ENCODE measurements at places on chromosomes 2 and 18. TPM values are rescaled to one million over a fixed set of nuclear protein-coding genes. Genes with fewer than 3 reads are reported as not detected.

DSEL gene
- total RNA-seq, result 17.1 TPM

IL18RAP gene
- total RNA-seq, result 1.5 TPM

DSG2 gene
- 6.9 TPM for total RNA-seq

ALS2 gene
- 23.5 TPM for total RNA-seq

HNRNPA3 gene
- 97.9 TPM for total RNA-seq

DNA sequence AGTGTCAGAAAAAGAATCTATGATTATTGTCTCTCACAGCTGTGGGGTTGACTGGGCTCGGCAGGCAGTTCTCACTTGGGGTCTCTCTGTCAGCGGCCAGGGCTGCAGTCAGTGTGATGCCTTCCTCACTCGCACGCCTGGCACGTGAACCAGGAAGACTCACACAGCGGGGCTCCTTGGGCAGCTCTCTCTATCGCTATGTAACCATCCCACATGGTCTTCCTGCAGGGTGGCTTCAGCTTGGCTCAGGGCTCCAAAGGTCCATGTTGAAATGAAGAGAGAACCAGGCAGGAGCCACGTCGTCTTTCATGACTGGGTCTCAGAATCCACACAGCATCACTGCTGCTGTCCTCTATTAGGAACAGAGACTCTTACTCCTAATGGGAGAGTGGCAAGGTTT, 30.6 kb upstream of the SLC1A4 start:
- no peak for DNase-seq

DNA sequence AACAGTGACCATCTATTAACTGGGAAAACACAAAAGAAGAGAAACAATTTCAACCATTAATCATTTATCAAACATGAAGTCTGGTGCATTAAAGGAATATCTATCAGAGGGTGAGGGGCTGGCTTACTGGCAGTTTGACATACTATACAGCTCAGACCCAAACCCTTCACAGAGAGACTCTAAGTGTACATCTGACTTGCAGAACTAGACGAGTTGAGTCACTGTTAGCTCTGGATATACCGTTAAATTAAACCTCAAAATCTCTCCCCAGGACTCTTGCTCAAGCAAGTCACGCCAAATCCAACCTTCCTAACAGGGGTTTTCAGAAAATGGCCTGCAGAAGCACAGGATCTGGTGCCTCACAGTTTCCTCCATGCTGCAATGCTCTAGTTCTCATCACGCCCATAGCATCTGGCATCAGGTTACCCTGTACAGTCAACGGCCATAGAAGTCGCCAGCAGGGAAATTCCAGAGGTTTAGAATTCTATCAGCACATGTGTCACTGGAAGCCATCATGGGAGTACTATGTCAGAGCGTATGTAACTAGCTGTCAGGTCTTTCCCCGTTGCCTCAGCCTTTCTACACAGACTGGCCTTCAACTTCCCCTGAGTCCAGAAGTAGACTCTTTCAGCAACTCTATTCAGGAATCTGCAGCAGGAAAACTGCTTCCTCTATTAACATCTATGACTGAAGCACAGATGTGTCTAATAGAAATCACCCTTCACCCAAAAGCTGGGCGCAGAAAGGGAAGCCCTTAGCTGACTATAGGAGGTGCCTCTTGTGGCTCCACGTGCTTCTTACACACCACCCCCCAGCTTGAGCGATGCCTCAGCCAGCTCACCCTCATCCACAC, 9.3 kb downstream of the TGOLN2 start:
- no peak for DNase-seq

GRCh38 chr18:23332356-23332755, 120.7 kb upstream of the RIOK3 start:
- no peak for DNase-seq

All from tibial nerve (tissue), 4 donors.